Stimulated activated CD4-positive, alpha-beta T cell treated with anti-CD3 and anti-CD28 coated beads, Interleukin-4, amount 100 ng/mL, for 24 hours (primary cell): ENCODE measurements at places on chromosomes 5 and 9.

GRCh38 chr9:353077-353476 is 138.4 kb downstream of the DOCK8 start:
- DNase-seq = no peak

- DNase-seq = no peak
Measured at GRCh38 chr5:77993855-77994318, 217.7 kb upstream of the TBCA start.

DNA sequence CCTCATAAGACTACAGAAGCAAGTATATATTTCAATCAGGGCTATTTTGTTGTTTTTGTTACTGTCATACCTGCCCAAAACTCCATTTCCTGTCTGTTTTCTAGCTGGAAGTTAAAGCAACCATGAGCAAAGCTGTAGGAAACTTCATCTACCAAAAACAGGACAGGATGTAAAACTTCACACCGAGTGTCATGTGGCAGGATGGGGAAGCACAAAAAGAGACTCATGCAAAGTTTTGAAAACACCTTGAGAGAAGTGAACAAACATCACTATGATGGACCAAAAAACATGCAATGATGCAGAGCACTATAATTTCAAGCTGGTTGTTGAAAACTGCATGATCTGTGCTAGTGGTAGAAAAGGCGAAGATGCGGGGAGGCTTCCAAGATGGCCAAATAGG is 6.3 kb upstream of the GZMA start:
- DNase-seq = no peak

- DNase-seq = no peak
Measured at GRCh38 chr9:69236188-69236587, 62.1 kb downstream of the TJP2 start.
